Mesenchymal stem cell (in vitro differentiated cells and primary cell): ENCODE measurements at places on chromosomes 12 and 14.
A peak's percentile ranks its signal among the peaks of the same experiment; 100 is the strongest.

DNA sequence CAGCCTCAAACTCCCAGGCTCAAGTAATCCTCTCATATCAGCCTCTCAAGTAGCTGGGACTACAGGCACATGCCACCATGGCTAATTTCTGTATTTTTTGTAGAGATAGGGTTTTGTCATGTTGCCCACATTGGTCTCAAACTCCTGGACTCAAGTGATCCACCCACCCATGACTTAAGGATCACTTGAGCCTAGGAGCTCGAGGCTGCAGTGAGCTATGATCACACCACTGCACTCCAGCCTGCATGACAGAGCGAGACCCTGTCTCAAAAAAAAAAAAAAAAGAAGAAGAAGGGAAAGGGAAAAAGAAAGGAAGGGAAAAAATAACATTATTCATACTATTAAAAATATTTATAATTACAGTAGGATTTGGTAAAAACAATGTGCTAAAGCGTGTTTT is 19.2 kb downstream of the EPS8 start:
- peak overlapping the region; percentile 70 for H3K27ac ChIP-seq
- H3K36me3 ChIP-seq, result no peaks in the 10 kb centered on the region
- no peak for DNase-seq
- H3K4me3 ChIP-seq, result no peak overlapping the region
- peaks cover 4% of the 10 kb centered on the region for H3K4me1 ChIP-seq

DNA sequence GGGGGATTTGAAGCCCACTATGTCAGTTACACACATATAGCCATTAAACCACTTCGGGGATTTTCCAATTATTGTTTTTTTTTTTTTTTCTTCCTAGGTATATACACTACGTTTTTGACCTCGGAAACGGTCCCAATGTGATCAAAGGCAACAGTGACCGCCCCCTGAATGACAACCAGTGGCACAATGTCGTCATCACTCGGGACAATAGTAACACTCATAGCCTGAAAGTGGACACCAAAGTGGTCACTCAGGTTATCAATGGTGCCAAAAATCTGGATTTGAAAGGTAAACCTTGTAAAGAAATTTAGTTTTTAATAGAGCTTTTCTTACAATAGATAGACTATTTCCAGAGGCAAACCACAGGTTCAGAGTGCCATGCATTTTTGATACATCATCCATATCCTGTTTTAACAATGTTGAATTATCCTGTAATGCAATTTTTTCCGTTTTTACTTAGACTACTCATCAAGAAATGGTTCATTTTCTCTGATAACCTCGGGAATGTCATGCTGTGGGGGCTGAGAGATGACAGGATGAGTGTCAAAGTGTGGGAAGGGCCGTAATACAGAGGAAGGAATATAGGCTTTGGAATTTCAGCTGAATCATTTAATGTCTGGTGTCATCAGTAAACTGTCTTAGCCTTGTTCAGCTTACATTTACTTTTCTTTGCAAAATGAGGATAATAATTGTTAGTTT is 797.1 kb downstream of the NRXN3 start:
- DNase-seq, result peak; percentile 24
- no peaks in the 10 kb centered on the region for H3K4me1 ChIP-seq
- no peak overlapping the region for H3K4me3 ChIP-seq
- H3K27ac ChIP-seq, result no peak overlapping the region
- no peaks in the 10 kb centered on the region for H3K36me3 ChIP-seq

DNA sequence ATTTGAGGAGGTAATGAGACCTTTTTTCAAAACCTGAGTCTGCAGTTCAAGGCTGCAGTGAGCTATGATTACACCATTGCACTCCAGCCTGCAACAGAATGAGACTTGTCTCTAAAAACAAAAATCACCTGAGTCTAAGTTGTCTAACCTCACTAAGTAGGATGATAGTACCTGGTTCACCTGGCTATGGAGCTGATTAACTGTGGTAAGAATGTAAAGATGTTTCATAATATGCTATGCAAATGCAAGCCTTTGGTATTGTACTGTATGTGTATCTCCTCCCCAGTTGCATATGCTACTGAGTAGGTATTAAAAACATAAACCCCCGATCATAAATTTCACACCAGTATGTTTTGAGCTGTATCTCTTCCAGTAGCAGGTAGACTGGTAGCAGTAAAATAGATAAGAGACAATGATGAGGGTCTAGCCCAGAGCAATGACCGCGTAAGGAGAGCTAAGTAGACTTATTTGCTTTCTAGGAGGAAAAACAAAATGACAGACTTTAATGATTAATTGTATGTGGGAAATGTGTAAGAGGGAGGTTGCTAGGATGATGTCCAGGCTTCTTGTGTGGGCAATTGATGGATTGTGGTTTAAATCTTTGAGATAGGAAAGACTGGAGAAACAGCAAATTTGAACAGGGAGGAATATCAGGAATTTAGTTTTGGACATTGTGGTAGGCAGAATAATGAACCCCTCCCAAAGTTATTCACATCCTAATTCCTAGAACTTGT is 41.6 kb upstream of the EGLN3 start:
- no peak for DNase-seq
- no peak overlapping the region for H3K4me3 ChIP-seq
- no peaks in the 10 kb centered on the region for H3K27me3 ChIP-seq
- peaks cover 1% of the 10 kb centered on the region for H3K4me1 ChIP-seq

DNA sequence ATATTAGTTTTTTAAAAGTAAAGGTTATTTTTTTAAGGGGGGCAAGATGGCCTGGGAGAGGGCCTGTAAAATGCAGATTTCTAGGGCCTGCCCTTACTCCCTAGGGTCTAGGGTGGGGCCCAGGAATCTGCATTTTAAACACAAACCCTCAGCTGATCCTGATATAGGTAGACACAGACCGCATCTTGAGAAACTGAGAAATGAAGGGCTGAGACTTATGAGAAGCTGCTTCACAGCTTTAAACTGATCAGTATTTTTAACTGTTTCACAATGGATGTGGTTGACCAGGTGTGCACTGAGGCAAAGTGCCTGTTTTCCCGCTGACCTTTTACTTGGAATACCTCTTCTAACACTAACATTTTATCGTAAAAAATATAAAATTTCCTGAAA is 84.0 kb downstream of the CCDC88C start:
- H3K27ac ChIP-seq, result no peak overlapping the region
- DNase-seq, result no peak
- H3K4me3 ChIP-seq, result no peak overlapping the region
- H3K4me1 ChIP-seq, result peaks cover 18% of the 10 kb centered on the region

- H3K4me3 ChIP-seq, result no peak overlapping the region
- H3K36me3 ChIP-seq, result peaks cover 7% of the 10 kb centered on the region
- H3K27ac ChIP-seq, result peak overlapping the region; percentile 58
- peaks cover 9% of the 10 kb centered on the region for H3K4me1 ChIP-seq
- DNase-seq, result peak; percentile 36
Observed at GRCh38 chr12:65952737-65953209, 128.5 kb downstream of the HMGA2 start.

- DNase-seq, result no peak
- H3K4me1 ChIP-seq, result no peaks in the 10 kb centered on the region
- no peak overlapping the region for H3K27ac ChIP-seq
- H3K36me3 ChIP-seq, result peaks cover 53% of the 10 kb centered on the region
- no peak overlapping the region for H3K4me3 ChIP-seq
Observed at GRCh38 chr12:109919456-109919855, 19.4 kb downstream of the TCHP start.

- H3K4me3 ChIP-seq, result no peak overlapping the region
- DNase-seq, result peak; percentile 86
- H3K27me3 ChIP-seq, result no peaks in the 10 kb centered on the region
- H3K27ac ChIP-seq, result peak overlapping the region; percentile 59
Observed at GRCh38 chr12:26798023-26798422, 35.0 kb downstream of the ITPR2 start.

- no peaks in the 10 kb centered on the region for H3K36me3 ChIP-seq
- peak; percentile 49 for DNase-seq
- H3K4me1 ChIP-seq, result no peaks in the 10 kb centered on the region
- H3K27ac ChIP-seq, result no peak overlapping the region
- H3K27me3 ChIP-seq, result no peaks in the 10 kb centered on the region
Observed at GRCh38 chr12:20024194-20024593, 344.1 kb upstream of the PDE3A start.

DNA sequence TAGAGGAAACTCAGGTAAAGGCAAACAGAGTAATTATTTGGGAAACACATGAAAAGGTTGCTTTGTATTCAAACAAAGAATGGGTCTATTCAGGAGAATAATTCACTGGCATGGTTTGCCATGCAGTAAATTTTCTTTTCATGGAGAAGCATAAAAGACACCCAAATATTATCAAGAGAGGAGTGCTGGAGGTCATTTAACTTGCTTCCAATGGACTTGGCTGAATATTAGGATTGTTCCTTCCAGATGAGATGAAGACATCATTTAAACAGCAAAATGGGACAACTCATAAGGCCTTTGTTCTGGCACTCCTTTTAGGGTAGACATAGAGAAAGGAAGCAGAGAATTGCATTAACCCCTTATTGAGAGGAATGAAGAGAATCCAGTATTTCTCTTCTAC is 38.7 kb downstream of the WIF1 start:
- DNase-seq, result no peak
- no peaks in the 10 kb centered on the region for H3K4me1 ChIP-seq

- no peaks in the 10 kb centered on the region for H3K4me1 ChIP-seq
- no peak for DNase-seq
Observed at GRCh38 chr12:98319716-98320425, 195.5 kb upstream of the TMPO start.

DNA sequence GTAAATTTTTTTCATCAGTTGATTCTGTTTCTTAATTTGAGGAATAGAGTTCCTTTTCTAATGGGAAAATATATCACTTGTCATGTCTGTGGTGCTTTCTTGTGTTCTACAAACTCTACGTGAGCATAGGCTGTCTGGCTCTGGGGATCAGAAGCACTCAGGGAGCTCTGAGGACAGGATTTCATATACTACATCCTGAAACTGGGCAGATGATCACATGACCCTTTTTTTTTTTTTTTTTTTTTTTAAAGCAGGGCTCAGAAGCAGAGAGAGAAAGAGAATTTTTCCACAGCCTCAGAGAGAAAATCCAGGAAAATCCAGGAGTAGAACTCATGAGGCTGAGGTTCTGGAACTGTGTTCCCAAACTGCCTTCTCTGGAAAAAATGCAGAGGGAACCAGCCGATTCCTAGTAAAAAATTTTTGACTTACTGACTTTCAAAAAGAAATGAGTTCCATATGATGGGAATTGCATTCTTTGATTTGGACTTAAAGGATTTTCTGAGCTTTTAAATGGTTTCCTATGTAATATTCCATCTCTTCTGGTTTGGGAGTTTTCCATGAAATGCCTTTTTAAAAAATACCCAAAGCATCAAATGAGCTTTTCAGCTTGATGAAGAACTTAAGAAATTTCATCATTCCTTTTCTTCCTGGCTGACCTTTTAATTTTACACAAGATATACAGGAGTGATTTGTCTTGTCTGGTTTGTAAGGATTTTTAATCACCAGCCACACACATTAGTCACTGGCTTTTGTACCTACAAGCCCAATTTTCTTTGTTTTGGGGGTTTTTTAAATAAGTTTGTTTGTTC is 183.1 kb upstream of the HIF1A start:
- H3K4me3 ChIP-seq, result no peak overlapping the region
- H3K27ac ChIP-seq, result no peak overlapping the region
- no peaks in the 10 kb centered on the region for H3K36me3 ChIP-seq
- H3K27me3 ChIP-seq, result no peaks in the 10 kb centered on the region
- H3K4me1 ChIP-seq, result peaks cover 8% of the 10 kb centered on the region
- DNase-seq, result peak; percentile 74

GRCh38 chr12:50746431-50746830 is 17.5 kb upstream of the ATF1 start:
- H3K4me1 ChIP-seq, result no peaks in the 10 kb centered on the region
- H3K27ac ChIP-seq, result no peak overlapping the region

DNA sequence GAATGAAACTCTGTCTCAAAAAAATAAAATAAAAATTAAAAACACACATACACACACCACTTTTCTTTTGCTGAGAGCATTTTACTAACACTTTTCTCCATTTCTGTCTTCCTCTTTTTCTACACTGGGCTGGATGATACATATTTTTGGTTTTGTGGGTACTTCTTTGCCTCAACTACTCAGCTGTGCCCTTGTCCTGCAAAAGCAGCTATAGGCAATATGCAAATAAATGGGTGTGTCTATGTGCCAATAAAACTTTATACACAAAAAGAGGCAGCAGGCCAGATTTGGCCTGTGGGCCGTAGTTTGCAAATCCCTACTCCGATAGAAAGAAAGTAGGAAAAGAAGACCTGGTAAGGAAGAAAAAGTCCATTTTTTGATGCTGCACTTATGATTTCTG is 6.5 kb downstream of the CLMN start:
- DNase-seq, result no peak
- H3K4me1 ChIP-seq, result peaks cover 53% of the 10 kb centered on the region
- no peak overlapping the region for H3K4me3 ChIP-seq
- peaks cover 6% of the 10 kb centered on the region for H3K27me3 ChIP-seq
- H3K36me3 ChIP-seq, result peaks cover 17% of the 10 kb centered on the region

- peaks cover 3% of the 10 kb centered on the region for H3K36me3 ChIP-seq
- H3K27me3 ChIP-seq, result no peaks in the 10 kb centered on the region
- H3K4me1 ChIP-seq, result no peaks in the 10 kb centered on the region
- peak; percentile 36 for DNase-seq
- H3K27ac ChIP-seq, result no peak overlapping the region
Observed at GRCh38 chr12:31702047-31702446, 26.8 kb downstream of the AMN1 start.

DNA sequence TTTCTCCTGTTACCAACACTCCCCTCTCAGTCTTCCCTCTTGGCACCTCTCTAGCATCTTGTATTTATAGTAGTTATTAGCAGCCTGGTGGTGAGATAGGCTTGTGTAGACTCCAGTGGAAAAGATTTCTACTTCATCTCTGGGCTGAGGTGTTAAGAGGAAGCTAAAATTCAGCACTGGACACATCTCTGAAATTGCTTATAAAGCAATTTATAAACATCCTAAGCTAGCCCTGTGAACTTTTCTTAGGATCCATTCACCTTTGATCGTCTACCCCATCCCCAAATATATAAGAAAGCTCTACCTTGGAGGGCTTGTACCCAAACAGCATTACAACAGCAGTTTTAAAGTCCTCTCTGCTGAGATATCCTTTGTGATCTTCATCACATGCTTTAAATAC is 928 bp downstream of the EFCAB11 start:
- peaks cover 11% of the 10 kb centered on the region for H3K4me1 ChIP-seq
- peak overlapping the region; percentile 86 for H3K4me3 ChIP-seq
- DNase-seq, result no peak

- H3K36me3 ChIP-seq, result no peaks in the 10 kb centered on the region
- H3K4me3 ChIP-seq, result no peak overlapping the region
- DNase-seq, result peak; percentile 19
- H3K4me1 ChIP-seq, result no peaks in the 10 kb centered on the region
- H3K27me3 ChIP-seq, result peaks cover 5% of the 10 kb centered on the region
- no peak overlapping the region for H3K27ac ChIP-seq
Observed at GRCh38 chr12:55659486-55660385, 23.0 kb downstream of the OR10P1 start.

- no peak overlapping the region for H3K27ac ChIP-seq
- H3K27me3 ChIP-seq, result no peaks in the 10 kb centered on the region
- no peak overlapping the region for H3K4me3 ChIP-seq
- H3K4me1 ChIP-seq, result no peaks in the 10 kb centered on the region
Observed at GRCh38 chr12:88591343-88591742, 11.1 kb upstream of the KITLG start.

GRCh38 chr12:25875661-25876060 is 82.8 kb upstream of the RASSF8 start:
- H3K27me3 ChIP-seq, result no peaks in the 10 kb centered on the region
- H3K36me3 ChIP-seq, result no peaks in the 10 kb centered on the region
- H3K4me1 ChIP-seq, result no peaks in the 10 kb centered on the region
- H3K4me3 ChIP-seq, result no peak overlapping the region
